Neural crest cell (in vitro differentiated cells): ENCODE measurements at places on chromosomes 5 and 9.

- no peaks in the 10 kb centered on the region for H3K36me3 ChIP-seq
- H3K27ac ChIP-seq, result no peak overlapping the region
- no peak overlapping the region for H3K4me3 ChIP-seq
- H3K4me1 ChIP-seq, result no peaks in the 10 kb centered on the region
Observed at GRCh38 chr5:77832938-77833337, 56.8 kb upstream of the TBCA start.

GRCh38 chr5:178428341-178429155 lies 161.6 kb downstream of the COL23A1 start:
- no peak overlapping the region for H3K4me3 ChIP-seq
- no peak for DNase-seq
- H3K4me1 ChIP-seq, result peaks cover 74% of the 10 kb centered on the region
- H3K36me3 ChIP-seq, result peaks cover 7% of the 10 kb centered on the region
- peak overlapping the region; percentile 64 for H3K27ac ChIP-seq

- no peak overlapping the region for H3K27ac ChIP-seq
- H3K27me3 ChIP-seq, result peaks cover 14% of the 10 kb centered on the region
- peaks cover 6% of the 10 kb centered on the region for H3K4me1 ChIP-seq
- DNase-seq, result no peak
Observed at GRCh38 chr5:169763376-169764017, 126.4 kb downstream of the DOCK2 start.

- H3K36me3 ChIP-seq, result no peaks in the 10 kb centered on the region
- DNase-seq, result no peak
- H3K27me3 ChIP-seq, result no peaks in the 10 kb centered on the region
- no peak overlapping the region for H3K27ac ChIP-seq
Observed at GRCh38 chr5:8644377-8644776, 775.4 kb downstream of the MTRR start.
